HS-5 (cell line): ENCODE measurements at places on chromosomes 1 and 21.

DNA sequence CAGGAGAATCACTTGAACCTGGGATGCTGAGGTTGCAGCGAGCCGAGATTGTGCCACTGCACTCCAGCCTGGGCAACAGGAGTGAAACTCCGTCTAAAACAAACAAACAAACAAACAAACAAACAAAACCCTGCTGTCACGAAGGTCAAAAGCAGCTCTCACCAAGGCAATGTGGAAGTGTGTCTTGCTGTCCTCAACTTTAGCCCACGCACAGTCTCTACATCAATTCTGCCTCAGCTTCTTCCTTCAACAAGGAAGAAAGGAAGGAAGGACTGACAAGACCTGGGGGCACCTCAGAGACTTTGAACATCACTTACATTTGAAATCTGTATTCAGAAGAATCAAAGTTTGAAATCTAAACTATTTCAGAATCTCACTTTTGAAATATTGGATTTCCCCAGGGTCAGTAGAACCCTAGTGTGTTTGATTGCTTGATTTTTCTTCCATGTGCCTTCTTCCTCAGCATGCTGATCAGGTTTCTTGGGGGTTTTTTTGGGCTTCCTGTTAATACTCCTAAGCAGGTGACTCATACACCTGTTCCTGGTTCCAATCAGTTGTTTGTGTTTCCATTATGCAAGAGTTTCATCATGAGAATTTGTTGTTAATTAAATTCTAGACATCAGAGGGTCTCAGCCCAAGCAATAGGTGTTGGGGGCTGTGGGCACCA, 6.5 kb upstream of the CSTB start:
- no peak for DNase-seq

DNA sequence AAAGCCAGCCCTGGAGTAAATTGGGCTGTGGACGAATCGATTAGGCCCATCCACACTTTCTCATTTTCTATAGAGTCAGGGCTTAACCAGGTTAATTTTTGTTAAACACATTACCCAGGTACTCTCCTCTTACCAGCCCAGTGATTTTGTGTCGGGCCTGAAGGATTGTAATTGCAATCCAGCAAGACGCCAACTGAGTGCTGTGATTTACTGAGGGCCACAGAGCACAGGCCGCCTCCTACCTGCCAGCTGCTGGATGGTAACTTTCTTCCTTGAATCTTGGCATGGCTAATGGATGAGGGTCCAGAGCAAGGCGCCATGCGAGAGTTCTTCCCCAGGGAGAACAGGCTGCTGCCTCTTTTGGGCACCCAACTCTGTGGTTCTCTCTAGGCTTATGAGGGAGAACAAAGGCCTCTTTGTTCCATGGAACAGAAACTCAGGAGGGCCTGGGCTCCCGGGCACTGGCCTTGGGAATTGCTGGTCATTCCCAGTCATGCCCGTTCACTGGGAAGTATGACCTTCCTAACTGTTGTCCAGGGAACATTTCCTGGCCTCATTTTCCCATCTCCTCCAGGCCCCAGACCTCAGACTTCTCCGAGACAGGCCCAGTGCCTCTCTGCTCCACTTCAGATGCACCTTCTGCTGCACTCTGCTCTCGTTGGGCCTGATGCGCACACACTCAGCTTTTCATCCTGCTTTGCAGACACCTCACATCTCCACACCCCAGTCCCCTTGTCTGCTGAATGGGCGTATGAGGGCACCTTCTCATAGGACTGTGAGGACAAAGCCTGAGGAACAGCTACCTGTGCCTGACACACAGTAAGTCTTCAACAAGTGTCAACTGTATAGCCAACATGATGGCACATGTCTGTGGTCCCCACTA, 57.3 kb downstream of the SYF2 start:
- DNase-seq, result no peak

DNA sequence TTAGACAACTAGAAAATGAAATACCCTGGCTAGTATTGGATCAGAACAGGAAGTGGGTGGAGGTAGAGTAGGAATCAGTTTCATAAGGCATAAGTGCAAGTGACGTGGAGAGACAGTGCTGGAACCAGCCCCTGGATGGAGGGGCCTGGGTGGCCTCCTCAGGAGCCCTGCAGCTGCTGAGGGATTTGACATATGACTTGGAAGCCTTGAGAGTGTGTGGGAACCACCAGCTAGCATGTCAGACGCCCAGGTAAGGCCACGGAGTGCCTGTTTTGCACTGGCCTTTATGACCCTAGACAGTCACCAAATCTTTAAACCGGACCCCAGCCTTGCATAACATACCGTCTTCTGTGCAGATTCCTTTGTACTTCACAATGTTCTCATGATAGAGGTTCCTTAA, 94.4 kb downstream of the RAVER2 start:
- no peak for DNase-seq

DNA sequence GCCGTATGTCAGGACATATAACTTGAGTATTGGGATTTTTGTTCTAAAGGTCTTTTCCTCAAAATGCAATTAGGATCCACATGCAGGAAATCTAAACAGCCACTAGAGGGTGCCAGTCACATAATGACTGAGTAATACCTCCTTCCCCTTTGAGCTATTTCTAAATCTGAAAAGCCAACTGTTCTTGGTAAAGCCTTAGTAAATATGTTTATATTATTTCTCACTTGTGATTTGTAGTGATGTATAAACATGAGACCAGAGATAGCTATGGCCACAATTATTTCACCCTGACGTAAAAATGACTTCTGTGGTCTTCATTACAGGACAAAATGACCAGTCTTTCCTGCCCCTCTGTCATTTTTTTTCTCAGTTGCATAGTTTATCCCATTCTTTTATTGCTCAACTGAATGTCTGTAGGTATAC, 41.0 kb upstream of the DR1 start:
- peak; percentile 37 for DNase-seq
